Neural crest cell (in vitro differentiated cells): ENCODE measurements at places on chromosomes 7 and 10.

GRCh38 chr7:100013328-100013676 lies 2.1 kb upstream of the ZKSCAN1 start:
- no peak for DNase-seq

GRCh38 chr7:135858379-135858778 lies 109.8 kb upstream of the FAM180A start:
- DNase-seq, result no peak

DNA sequence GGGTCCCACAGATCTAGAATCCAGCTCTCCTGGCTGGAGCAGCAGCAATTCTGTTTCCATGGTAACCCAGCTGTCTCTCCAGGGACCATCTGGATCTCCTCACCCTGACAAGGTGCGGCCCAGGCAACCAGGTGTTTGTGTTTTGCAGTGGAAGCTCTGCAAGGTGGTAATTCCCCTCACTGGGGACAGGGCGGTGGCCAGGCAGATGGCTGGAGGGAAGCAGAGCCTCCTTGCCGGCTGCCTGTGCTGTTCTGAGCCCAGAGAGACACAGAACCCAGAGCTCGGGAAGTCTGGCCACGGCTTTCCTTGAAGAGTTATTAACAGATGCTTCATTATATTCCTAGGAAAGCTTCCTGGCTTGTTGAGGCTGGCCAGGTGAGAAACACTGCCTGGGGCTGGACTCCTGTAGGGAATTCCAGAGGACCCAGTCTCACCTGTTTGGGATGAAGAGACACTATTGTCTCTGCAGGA lies 118.2 kb upstream of the PPIF start:
- DNase-seq, result no peak

DNA sequence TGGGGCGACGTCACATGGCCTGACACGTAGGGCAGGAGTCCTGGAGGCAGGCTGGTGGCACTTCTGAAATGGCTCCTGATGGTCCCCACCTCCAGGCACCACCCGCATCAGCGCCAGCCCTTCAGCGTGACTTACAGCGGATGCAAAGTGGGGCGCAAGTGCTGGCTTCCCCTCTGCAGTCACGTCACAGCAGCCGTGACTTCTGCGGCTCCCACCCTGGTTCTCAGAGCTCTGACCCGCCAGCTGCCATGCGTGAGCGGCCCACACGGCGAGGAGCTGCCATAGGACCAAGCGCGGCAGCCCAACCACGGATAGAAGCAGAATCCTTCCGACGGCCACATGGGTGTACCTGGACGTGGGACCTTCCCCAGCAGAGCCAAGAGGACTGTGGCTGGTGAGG lies 159.0 kb downstream of the ELFN1 start:
- DNase-seq, result no peak

DNA sequence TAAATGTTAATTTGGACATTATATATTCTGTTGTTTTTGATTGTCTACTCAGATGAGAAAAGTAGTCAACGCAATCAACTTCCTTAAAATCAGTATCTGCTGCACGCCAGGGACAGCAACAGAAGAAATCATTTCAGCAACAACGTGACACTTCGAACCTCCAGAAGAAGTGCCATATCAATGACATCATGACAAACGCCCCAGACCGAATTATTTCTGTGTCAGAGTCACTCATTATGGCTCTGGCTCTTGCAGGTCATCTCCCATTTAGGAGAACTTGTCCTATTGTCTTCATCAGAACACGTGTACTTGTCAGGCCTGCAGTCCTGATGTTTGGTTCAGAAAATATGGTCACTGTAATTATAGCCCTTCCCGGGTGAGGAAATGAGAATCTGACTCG lies 276.3 kb downstream of the ADARB2 start:
- no peak for DNase-seq

GRCh38 chr7:154287356-154287755 lies 235.2 kb downstream of the DPP6 start:
- DNase-seq, result no peak
